ENCODE measurements at places on chromosomes 7 and 10.

GRCh38 chr7:81064426-81064825, 145.6 kb upstream of the SEMA3C start:
- no peak for DNase-seq

- DNase-seq, result peak; percentile 99
Measured at GRCh38 chr10:126384269-126384873, 3.9 kb downstream of the ADAM12 start.

DNA sequence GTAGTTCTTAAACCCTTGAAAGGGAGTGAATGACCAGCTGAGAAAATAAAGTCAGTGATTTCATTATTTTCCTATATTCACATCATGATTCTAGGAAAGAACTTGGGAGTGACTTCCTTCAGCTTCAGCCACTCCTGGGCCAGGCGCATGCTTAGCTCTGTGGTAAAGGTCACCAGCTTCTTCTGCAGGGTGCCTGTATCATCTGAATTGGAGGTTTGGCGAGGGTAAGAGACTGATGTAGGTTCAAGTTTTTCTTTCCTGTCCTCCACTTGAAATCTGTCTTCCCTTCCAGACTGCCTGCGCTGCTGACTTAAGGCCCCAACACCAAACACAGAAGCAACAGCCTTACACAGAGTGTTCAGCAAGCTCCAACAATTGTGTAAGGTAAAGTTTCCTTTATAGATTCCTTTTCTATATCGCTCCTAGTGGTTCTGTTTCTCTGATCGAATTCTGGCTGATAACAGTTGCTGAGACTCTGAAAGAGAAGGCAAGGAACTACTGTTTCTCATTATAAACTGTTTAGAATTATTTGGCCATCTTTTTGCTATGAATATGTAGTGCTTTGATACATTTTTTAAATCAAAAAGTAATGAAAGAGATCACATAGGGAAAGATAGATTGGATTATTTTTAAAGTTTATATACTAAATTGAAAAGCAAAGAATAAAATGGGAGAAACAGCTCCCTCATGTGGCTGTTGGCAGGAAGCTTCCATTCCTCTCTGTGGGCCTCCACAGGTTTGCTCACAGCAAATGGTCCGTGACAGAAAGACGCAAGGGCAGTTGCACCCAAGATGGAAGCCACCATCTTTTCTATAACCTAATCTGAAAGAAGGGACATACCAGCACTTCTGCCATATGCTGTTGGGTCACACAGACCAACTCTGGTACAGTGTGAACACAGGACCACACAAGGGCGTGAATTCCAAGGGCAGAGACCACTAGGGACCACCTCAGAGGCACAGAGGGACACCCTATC, 14.0 kb downstream of the GATAD1 start:
- peak; percentile 2 for DNase-seq

- no peak for DNase-seq
Measured at GRCh38 chr10:16907687-16908086, 90.5 kb upstream of the RSU1 start.

- no peak for DNase-seq
Measured at GRCh38 chr7:51476026-51476425, 159.4 kb upstream of the COBL start.

- DNase-seq, result no peak
Measured at GRCh38 chr7:15874774-15875173, 188.3 kb upstream of the MEOX2 start.

DNA sequence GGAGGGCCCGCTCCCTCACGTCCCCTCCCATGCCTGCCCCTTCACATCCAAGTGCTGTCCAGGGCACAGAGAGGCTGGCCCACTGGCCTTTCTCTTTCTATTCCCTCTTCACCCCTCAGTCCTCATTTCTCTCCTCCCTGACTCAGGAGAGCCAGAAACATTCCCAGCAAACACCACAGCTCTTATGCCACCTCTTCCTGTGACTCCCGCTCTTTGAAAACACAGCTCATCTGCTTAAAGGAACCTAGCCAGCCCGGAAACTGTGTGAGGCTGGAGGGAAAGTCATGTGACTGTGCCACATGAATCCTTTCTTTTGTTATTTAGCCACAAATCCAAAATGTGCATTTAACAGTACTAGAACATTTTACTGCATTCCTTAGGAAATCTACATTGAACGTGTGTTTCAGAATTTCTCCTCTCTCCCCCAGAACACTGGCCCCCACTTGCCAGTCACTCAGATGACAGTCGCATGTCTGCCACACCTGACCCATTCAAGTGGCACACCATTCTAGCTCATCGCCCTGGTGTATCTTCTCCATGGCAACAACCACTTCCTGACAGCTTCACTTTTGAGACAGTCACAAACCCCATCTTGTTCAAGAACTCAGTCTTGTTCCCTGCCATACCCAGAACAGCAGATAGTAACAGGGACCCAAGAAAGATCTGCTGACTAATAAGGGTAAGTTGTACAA, 42.8 kb downstream of the GRB10 start:
- DNase-seq, result no peak

DNA sequence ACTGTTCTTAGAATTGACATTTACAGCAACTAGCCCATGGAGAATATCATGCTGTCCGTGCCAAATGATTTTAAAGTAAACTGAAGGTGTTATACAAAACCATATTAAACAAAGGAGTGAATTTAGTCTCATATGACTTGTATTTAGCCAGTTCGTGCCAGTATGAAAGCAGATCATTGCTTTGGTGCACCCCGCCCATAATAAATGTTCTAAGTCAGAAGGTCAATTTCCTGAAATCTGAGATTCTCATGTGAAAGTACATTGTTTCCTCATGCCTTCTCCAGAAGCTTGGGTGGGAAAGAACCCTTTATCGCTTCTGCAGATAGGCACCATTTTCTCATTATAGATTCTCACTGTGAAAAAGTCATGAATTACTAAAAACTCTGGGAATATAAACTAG, 106.4 kb downstream of the CAMK1D start:
- DNase-seq, result no peak

- DNase-seq, result no peak
Measured at GRCh38 chr10:86388119-86388704, 21.6 kb upstream of the GRID1 start.

DNA sequence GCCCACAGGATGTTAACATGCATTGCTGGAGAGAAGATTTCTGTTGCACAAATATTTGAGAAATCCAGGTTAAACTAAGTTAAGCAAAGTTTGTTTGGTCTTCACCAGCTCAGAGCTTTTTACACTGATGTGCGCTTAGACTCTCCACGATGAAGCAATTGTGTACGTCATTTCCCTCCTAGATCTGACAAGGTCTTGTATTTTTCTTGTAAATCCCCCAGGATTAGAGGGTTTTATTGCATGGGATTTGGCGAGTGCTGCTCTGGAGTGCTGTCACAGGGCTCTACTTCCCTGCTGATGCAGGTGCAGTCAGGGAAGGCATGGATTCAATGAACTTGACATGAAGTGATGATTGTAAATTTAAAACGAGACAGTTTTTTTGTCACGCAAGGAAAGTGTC, 173.3 kb downstream of the PDE1C start:
- DNase-seq, result no peak

- no peak for DNase-seq
Measured at GRCh38 chr7:138584696-138585095, 116.5 kb downstream of the SVOPL start.

DNA sequence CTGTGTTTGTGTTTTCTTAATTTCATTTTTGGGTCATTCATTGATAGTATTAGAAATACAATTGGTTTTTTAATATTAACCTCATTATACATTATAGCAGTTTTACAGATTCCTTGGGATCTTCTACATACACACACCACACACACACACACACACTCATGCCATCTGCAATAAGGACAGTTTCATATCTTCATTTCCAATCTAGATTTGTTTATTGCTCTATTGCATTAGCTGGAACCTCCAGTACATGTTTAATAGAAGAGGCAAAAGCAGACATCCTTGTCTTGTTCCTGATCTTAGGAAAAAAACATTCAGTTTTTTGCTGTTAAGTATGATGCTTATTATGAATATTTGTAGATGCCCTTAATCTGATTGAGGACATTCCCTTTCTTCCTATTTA, 17.8 kb upstream of the CALU start:
- no peak for DNase-seq

DNA sequence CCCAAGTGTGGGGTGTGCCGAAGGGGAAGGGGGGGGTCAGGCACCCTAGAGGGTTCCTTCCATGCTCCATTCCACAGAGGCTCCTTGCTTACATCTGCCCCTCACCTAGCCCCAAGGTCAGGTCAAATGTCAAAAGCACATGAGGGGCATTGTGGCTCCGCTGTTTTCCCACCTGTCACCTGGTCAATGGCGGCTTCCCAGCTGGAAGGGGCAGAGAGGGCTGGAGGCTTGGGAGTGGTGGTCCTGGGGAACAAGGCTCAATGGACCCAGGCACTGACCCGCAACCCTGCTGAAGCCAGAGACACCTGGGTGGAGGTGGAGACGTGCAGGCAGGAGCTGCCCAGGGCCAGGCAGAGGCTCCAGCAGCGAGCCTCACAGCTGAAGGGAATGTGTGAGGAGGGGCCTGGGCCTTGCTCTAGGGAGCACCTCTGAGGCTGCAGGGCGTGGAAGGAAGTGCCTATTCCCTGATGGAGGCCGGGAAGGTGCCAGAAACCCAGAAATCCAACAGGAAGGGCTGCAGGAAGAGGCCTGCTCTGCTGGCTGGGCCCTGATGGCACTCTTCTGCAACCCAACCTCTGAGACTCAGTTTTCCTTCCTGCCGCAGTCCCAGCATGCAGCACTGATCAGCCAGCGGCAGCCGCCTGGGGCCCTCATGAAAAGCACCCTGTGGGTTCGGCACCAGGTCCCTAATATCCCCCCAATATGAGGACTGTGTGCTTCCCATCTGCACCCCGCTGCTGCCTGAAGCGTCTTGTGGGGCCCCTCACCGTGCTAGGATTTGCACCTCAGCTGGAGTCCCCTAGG, 16.0 kb downstream of the RASGEF1A start:
- no peak for DNase-seq

- DNase-seq, result no peak
Measured at GRCh38 chr7:130021105-130021834, 29.9 kb downstream of the ZC3HC1 start.

GRCh38 chr7:17301471-17302456, 3.3 kb downstream of the AHR start:
- no peak for DNase-seq

GRCh38 chr7:12220389-12221046, 9.4 kb downstream of the TMEM106B start:
- DNase-seq, result no peak

GRCh38 chr7:139776486-139777132, 1.2 kb downstream of the HIPK2 start:
- DNase-seq, result peak; percentile 52

DNA sequence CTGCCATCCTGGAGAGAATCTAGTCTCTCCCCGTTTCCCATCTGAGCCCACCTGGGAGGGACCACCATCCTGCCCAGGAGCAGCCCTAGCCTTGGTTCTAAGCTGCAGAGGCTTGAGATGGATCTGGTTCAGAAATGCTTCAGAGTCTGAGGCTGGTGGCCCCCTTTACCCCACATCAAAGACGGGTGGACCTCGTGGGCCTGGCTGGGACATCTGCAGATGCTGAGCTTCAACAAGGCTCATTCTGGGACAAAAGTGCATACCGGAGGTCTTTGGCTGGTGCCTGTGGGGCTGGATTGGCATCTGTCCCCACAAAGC, 4.9 kb upstream of the IRF5 start:
- no peak for DNase-seq

- peak; percentile 34 for DNase-seq
Measured at GRCh38 chr10:35219292-35219691, 92.6 kb downstream of the CREM start.

GRCh38 chr7:42766782-42767423, 145.0 kb downstream of the C7orf25 start:
- DNase-seq, result no peak

DNA sequence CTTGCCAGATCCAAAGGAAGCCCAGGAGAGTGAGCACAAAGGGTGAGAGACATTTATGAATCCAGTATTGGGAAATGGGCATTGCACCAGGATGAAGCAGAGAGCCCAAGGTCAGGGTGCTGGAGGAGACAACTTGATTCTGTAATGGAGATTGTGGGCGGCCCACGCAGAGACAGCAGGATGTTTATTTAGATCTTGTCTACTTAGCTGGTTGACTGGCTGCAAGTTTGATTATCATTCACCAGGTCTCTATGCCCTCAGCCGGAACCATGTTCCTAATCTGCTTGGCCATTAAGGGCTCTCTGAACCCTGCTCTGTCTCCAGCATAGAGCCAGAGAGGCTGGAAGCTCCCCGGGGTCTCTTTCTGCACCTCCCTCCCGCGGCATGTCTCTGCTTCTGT, 188.7 kb downstream of the PLXNA4 start:
- no peak for DNase-seq

GRCh38 chr7:142964502-142965246, 2.5 kb upstream of the KEL start:
- DNase-seq, result no peak

GRCh38 chr10:16965740-16966447, 148.7 kb upstream of the RSU1 start:
- peak; percentile 100 for DNase-seq

- DNase-seq, result no peak
Measured at GRCh38 chr7:32502728-32503127, 7.4 kb downstream of the AVL9 start.

DNA sequence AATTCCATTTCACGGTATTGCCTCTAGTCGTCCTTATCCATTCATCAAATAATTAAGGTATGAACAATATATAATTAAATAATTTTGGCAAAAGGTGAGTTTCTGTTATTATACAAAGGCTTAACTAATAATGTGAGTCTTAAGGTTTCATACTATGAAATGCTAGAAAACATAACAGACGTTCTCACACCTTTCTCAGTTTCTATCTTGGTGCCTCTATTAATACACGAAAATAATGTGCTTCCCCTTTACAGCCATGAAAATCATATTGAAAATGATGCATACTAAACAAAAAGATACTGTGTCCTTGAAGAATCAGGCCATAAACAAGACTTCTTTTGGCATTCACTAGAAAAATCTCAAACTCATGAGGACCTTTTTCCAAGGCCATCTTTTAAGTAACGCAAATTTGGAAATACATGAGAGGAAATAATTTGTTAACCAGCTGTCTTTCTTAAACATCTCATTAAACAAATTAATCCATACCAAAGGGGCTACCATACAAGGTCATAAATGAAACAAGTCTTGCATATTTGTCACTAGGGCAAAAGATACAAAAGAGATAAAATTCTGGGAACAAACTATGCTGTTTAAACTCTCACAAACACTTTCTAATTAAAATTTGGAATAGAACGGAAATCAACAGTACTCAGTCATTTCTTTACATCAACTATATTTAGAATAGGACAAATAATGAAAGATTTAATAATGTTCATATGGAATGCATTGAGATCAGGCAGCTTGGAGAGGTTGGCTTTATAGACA, 53.9 kb upstream of the CAV2 start:
- no peak for DNase-seq

GRCh38 chr10:21298701-21299100, 226.8 kb downstream of the SKIDA1 start:
- DNase-seq, result no peak

DNA sequence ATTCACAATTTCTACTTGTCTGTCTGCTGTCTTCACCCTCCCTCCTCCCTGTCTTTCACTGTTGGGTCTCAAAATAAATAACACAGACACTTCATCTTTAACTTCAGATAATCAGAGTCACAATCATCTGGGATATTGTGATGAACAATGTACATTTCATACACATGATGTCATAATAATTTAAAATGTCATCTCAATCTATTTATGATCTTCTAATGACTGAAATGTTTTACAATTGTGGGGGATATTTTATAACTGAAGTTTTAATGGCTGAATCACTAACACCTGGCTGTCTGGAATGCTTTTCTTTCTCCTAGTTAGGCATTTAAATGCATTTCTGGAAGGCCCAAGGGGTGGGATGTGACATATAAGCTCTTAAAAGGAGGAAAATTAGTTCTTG, 859.8 kb downstream of the LRMDA start:
- DNase-seq, result no peak

GRCh38 chr10:76645341-76645740, 992.3 kb downstream of the KCNMA1 start:
- DNase-seq, result no peak

All from astrocyte (in vitro differentiated cells and primary cell).